ENCODE measurements at places on chromosomes 13 and 19.
A peak's percentile ranks its signal among the peaks of the same experiment; 100 is the strongest.

- DNase-seq = peak; percentile 92
These were observed at the start of gene ZNF439 for GRCh38 chr19:11848594-11849469. Gene ZNF439, plus strand, starts transcription at chr19:11848726. Its CDS starts 142 bp downstream, at chr19:11848868.

GRCh38 chr13:45448965-45449559 lies 15.7 kb upstream of the COG3 start:
- DNase-seq = no peak

GRCh38 chr13:46114613-46115012 lies 9.8 kb upstream of the CPB2 start:
- no peak for DNase-seq

- no peak for DNase-seq
These were observed 13.8 kb downstream of the DDX39A start for GRCh38 chr19:14405380-14405757.

- DNase-seq = peak; percentile 85
These were observed 441 bp upstream of the ZNF559 start for GRCh38 chr19:9323557-9323918.

DNA sequence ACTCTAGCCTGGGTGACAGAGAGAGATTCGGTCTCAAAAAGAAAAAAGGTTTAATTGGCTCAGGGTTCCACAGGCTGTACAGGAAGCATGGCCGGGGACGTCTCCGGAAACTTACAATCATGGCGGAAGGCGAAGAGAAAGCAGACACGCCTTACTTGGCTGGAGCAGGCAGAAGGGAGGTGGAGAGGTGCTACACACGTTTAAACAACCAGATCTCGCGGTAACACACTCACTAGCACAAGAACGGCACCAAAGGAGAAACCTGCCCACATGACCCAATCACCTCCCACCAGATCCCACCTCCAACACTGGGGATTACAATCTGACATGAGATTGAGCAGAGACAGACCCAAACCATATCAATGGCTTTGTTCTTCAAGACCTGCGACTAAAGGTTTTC lies 12.8 kb downstream of the CASP14 start:
- no peak for DNase-seq

GRCh38 chr19:485583-486236 lies 10.6 kb upstream of the MADCAM1 start:
- DNase-seq = peak; percentile 91

GRCh38 chr13:112991609-112992008 lies 22.6 kb downstream of the MCF2L start:
- no peak for DNase-seq

GRCh38 chr13:97386801-97387484 lies 47.0 kb upstream of the RAP2A start:
- DNase-seq = no peak
